ENCODE measurements at places on chromosomes 12 and 14.

GRCh38 chr14:71529848-71530247 is 402.4 kb upstream of the RGS6 start:
- no peak for DNase-seq

- no peak for DNase-seq
These were observed 34.4 kb downstream of the DDX51 start for GRCh38 chr12:132109741-132110140.

DNA sequence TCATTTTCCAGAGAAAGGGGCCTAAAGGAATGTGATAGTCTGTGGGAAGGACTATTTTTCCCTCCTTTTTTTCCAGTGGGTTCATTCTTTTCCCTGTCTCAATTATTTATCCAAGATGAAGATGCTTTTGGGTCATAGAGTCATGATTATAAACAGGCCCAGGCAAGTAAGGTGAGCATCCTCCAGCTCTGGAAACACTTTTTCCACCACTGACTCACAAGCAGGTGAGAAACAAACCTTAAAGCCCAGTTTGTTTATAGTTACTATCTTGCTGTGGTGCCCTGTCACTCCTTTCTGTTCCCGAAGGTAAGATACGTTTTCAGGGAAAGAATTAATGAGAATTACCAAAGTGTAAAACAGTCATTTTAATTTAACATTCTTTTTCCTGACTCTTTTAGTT is 107.7 kb upstream of the IFNG-AS1 start:
- no peak for DNase-seq

- DNase-seq, result no peak
These were observed 23.5 kb upstream of the PYGL start for GRCh38 chr14:50967790-50968189.

- DNase-seq, result no peak
These were observed 84.3 kb downstream of the ETNK1 start for GRCh38 chr12:22709292-22709691.

DNA sequence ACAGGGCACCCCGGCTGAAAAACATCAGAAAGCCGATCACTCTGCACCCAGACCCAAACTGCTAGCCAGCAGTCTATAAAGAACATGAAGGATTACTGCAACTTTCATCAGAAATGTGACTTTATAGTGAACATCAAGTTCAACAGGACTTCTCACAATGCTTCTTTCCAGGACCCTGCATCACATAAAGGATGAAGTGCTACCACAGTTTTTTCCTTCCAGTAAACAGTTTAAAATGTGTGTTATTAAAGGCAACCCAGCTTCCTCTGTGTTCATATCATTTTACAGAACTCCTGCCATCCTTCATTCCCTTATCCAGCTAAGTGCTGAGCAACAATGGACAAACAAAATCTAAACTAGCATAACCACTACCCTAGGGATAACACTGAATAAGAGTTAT is 280.3 kb upstream of the DIO2 start:
- DNase-seq, result no peak

GRCh38 chr14:99360774-99361595 is 89.0 kb upstream of the BCL11B start:
- DNase-seq, result no peak

GRCh38 chr14:34180869-34181268 is 230.0 kb upstream of the EGLN3 start:
- DNase-seq, result no peak

Data from WTC11 (cell line).